ENCODE measurements at places on chromosomes 12 and 14. TPM values are rescaled to one million over a fixed set of nuclear protein-coding genes. Genes with fewer than 3 reads are reported as not detected.

GRCh38 chr14:88825078-88825458 lies 617 bp downstream of the TTC8 start:
- DNase-seq: peak; percentile 23

GRCh38 chr12:27968972-27969623 lies 3.4 kb downstream of the PTHLH start:
- DNase-seq: peak; percentile 29

DNA sequence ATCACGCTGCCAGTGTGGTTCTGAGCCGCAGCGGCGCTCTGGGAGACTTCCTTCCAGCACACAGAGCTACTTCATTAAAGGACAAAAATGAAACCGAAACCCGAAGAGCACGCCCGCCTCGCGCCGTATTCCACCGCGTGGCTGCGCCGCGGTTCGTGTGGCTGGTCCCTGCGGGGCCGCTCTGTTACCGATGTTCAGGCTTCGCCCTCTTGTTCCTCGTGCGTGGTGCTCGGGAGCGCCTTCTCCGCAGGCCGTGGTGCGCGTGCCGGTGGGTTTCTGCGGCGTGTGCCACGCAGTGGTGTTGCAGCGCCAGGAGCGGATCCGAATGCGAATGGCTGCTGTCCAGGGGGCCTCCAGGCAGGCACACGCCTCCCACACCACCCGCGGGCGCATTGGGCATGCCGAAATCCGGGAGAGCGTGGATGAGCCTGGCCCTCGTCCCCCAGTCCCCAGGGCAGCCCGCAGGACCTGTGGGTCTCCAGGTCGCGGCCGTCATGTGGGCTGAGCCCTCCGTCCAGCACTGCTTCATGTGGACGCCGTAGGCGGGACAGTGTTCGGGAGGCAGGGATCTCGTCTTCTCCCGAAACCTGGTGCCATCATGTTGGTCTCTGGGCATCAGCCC lies 91.2 kb downstream of the ADGRD1 start:
- no peak for DNase-seq

GALNT6 gene
- total RNA-seq: 21.4 TPM

GRCh38 chr12:4852308-4852707 lies 57.4 kb upstream of the KCNA1 start:
- DNase-seq: no peak

DNA sequence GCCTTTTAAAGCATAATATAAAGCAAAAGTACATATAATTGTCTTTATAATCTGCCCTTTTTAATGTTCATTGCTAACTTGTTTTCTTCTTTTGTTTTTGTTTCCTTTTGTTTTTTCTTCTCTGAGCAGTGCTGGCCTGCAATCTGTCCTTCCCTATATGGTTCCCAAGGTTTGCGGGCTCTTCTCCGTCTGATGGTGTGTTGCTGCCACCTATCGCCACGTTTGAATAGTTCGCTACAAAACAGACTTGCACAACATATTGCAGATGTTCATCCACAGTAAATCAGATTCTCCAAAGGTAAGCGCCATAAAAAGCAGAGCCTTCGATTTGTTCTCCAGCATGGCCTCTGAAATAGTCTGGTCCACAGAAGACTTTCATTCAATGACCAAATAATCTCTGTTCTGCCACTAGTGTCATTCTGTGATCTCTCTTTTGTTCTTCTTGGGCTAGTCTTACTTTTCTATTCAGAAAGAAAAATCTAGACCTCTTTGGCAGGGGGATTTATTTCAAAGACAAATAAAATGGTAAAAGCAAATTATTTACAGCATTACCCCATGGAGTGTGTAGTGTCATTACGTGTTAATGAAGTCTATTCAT lies 33.5 kb downstream of the C12orf50 start:
- peak; percentile 73 for DNase-seq

NPC2 gene
- total RNA-seq: 123 TPM

ADAM21 gene
- 0.36 TPM for total RNA-seq

DNA sequence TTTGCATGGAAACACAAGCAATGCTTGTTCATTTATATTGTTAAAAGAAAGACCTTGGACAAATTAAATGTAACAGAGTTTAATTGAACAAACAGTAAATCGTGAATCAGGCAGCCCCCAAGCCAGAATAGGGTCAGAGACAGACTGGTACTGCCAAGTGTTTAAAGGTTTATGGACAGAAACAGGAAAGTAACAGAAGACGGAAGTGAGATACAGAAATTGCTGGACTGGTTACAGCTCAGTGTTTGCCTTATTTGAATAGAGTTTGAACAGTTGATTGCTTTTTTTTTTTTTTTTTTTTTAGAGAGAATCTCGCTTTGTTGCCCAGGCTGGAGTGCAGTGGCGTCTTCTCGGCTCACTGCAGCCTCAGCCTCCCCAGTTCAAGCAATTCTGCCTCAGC lies 50.3 kb downstream of the DAO start:
- no peak for DNase-seq

DNA sequence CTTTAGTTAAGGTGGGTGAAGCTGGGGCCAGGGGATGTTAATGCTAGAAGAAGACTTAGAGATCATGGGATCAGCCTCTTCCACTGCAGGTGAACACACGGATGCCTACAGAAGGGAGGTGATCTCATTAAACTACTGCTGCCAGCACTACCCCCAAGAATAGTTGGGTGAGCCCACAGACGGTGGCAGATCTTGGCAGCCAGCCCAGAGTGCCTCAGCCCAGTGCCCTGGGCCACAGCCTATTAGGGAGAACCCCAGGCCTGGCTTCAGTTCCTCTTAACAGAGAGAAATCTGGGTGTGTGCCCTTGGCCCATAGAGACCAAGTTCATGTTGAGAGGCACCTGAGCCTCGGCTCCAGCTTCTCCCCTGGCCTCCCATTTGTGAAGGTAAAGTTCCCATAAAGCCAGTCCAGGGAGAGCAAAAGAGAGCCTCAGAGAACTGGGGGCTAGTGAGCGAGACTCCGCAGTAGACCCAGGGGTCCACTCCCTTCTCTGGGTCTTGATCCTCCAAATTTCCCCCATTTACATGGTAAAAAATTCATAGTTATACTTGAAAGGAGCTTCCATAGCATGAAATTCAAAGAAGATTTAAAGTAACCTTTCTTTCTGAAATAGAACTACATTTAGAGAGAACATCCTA lies 125.0 kb upstream of the CCND2 start:
- DNase-seq: no peak

DNA sequence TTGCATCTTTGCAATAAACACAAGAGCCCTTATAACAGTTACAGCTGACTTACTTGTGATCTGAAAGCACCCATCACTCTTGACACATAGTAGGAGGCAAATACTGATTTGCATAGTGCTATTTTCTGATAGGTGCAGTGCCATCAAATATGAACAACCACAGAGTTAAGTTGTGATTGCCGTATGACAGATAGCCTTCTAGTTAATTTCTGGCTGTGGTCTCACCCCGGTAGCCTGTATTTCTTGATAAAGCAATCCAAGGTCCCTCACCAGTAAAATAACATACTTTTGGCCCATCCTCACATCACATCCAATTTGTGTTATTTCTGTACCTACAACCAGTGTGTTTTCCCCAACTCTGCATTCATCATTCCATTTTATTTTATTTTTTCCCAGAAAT lies 23.3 kb upstream of the STYK1 start:
- DNase-seq: no peak

DNA sequence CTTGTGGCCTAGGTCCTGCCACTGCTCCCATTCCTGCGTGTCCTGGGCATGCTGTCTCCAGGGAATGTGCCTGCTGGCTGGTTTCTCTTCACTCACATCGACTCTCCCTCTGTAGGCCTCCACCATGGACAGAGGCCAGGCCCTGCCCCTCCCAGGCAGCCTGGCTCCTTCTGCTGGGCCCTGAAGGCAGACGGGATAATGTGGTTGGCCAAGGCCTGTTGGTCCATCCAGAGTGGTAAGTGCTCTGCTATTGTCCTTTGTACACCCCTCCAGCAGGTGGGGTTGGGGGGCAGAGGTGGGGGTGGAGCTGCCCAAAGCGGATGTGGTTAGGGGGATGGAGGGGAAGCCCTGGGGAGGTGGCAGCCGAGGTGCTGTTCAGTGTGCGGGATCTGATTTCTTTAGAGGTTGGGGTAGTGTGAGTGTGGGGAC lies 9.5 kb upstream of the NR4A1 start:
- peak; percentile 44 for DNase-seq

ADAM20 gene
- 0.18 TPM for total RNA-seq

- DNase-seq: no peak
Observed at GRCh38 chr12:109163167-109163566, 46.8 kb downstream of the ACACB start.

GRCh38 chr12:100539202-100539601 lies 34.3 kb upstream of the GAS2L3 start:
- peak; percentile 37 for DNase-seq

OR6J1 gene
- not detected for total RNA-seq

All from IMR-90 (cell line).